ENCODE measurements at places on chromosomes 13 and 19. TPM values are rescaled to one million over a fixed set of nuclear protein-coding genes. Genes with fewer than 3 reads are reported as not detected.

DNA sequence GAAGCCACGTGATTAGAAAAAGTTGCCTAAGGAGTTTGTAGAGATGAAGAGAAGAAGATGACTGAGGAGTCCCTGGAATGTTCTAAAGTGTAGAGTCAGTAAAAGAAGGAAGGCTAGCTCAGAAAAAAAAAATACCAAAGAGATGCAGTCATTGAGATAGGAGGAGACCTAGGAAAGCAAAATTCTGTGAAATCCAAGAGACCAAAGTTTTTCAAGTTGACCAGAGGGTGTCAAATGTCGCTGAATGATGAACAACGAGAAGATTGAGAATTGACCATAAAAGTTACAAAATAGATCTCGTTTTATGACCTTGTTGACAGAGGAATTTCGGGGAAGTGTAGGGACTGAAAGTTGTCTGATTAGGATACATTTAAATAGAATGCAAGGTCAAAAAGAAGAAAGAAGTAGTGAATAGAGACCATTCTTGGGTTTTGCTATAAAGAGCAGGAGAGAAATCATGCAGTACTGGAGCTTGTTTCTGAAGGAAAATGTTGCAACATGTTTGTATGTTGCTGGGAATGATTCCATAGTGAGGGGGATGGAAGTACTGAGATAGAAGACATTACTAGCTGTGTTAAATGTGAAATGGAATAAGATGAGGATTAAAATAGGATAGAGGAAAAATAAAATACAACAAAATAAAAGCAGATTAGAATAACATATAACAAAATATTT lies 30.2 kb upstream of the HTR2A start:
- no peak for DNase-seq

DNA sequence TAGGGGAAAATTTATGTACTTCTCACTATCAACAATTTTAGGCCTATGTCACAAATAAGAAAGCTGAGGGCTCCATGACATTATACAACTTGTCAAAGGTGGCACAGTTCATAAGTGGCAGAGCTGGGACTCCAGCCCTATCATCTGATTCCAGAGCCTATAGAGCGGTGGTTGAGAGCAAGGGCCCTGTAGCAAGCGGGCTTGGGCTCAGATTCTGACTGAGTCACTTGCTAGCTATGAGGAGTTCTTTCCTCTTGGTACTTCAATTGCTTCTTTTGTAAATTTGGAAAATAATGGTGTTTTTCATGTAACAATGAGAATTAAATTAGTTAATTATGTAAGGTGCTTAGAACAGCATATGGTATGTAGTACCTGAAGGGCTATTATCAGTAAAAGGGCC lies 28.7 kb upstream of the FAM216B start:
- no peak for DNase-seq

DNA sequence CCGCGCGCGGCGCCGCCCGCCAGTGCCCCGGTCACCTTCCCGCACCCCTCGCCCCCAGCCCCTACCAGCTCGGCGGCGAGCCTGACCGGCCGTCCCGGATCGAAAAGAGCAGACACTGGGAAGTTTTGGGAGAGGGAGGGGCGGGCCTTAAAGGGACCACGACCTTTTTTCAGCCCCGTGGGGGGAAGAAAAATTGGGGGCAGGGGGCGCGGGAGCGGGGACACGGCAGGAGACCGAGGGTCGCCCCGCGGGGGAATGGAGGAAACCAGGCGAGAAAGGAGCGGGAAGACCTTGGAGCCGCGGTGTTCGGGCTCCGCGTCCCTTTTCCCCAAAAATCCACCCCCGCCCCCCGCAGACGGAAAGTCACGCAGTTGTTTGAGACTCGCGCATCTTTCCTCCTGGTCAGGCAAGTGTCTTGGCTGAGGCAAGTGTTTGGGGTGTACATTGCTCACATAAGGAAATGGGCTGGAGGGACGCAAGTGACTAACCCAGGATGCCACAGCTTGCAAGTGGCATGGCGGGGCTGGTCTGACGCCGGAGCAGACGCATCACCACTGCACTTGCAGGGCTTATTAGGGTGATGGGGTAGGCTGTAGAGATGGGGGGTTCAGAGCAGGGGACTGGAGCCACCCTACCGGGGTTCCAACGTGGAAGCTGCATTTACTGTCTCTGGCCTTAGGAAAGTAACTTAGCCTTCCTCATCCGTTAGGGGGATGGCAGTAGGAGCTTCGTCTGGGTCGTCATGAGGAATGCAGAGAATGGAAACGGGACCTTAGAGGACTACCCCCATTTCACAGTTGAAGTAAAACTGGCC lies 2.7 kb upstream of the HNRNPL start:
- DNase-seq, result peak; percentile 57

- no peak for DNase-seq
These were observed 100.8 kb downstream of the STK24 start for GRCh38 chr13:98476106-98476505.

- no peak for DNase-seq
These were observed 171.8 kb downstream of the STK24 start for GRCh38 chr13:98405107-98405571.

Gene FREM2
- total RNA-seq, result not detected

Gene LRRC25
- not detected for total RNA-seq

Gene DCAF15
- 50.8 TPM for total RNA-seq

Gene MEDAG
- total RNA-seq, result not detected
